ENCODE measurements at places on chromosomes 4 and X.

DNA sequence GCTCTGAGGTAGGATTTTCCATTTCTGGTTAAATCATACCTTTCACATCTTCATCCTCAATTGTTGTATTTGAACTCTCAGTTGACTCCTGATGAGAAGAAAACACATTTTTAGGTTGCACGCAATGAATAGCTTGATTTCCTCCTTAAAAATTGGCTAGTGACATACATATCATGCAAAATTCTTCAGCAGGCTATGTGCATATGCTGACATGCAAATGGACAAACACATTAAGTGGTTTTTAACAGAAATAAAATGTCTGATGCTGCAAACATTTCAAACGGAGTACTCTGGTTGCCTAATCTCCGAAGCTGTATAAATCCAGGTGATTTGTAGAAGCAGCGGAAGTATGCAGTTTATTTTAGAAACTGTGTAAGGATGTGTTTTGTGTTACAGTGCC is 261.1 kb downstream of the CAMK2D start:
- DNase-seq = no peak

- DNase-seq = no peak
Observed at GRCh38 chrX:37958525-37959211, 47.7 kb upstream of the SYTL5 start.

DNA sequence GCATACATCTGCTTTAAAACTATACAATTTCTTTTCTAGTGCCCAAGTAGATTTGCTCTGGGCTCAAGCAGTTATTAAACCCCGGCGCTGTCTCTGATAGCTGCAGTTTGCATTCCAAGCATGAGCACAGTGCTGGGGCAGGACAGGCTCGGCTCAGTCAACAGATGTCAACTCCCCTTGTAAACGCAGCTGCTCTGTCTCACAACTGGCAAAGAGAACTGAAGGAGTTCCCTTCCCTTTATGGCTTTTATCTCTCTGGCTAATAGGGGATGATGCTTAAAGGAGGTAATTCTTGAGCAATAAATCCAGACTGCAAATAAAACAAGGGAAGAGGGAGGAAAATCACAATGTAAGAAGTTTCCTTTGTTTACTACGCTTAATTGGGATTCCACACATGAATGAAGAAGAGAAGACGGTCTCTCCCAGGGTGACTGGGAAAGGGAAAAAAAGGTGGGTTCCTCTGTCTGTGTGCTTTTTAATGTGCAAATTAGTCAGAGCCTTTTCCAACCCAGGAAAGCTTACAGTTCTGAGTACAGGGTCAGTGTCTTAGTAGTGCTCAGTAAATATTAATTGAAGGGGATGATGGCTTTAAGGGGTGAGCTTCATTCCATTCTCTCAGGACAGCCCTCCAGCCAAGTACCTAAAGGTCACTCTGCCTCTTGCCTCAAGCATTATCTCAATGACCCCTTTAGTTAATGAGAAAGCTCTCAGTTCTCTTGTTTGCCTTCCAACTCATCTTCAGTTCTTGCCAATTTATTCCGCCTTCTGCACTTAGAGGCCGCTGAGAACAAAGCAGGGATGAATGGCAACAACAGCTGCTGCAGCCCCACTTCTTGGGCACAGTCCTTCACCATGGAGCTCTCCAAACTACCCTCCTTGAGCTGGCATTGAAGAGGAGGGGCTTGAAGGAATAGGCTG is 155.7 kb upstream of the JADE1 start:
- no peak for DNase-seq

DNA sequence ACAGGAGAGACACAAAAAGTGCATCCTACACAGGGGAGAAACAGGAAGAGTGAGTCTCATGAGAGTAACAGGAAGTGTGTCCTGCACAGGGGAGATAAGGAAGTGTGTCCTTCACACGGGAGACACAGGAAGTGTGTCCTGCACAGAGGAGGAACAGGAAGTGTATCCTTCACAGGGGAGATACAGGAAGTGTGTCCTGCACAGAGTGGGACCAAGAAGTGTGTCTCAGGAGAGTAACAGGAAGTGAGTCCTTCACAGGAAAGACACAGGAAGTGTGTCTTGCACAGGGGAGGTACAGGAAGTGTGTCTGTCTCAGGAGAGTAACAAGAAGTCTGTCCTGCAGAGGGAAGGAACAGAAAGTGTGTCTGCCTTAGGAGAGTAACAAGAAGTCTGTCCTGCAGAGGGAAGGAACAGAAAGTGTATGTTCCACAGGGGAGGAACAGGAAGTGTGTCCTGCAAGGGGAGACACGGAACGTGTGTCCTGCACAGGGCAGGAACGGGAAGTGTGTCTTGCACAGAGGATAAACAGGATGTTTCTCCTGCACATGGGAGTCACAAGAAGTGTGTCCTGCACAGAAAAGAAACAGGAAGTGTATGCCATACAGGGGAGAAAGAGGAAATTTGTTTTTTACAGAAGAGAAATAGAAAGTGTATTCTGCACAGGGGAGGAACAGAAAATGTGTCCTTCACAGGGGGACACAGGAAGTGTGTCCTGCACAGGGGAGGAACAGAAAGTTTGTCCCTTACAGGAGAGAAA is 102.0 kb downstream of the ARSF start:
- no peak for DNase-seq

DNA sequence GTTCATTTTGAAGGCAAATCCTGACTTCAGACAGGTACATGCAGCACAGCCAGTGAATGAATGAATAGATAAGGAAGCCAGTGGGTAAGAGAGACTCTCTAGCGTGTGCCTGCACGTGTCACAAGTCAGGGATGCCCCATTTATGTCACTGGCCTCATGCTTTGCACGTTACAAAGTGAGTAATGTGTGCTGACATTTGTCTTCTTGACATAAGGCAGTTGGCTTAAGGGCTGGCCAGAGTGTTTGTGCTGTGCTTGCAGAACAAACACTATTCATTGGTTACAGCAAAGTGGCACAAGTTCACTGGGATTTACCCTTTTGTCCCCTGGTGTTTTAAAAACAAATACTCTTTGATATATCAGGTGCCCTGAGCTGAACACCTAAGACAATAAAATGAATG is 55.9 kb downstream of the CRMP1 start:
- DNase-seq = no peak

GRCh38 chr4:20195071-20195885 is 56.4 kb upstream of the SLIT2 start:
- no peak for DNase-seq

GRCh38 chr4:45409536-45409935 is 683.2 kb upstream of the GNPDA2 start:
- DNase-seq = no peak

- no peak for DNase-seq
Observed at GRCh38 chr4:148415500-148415899, 26.7 kb downstream of the NR3C2 start.

All from stimulated activated CD8-positive, alpha-beta memory T cell treated with anti-CD3 and anti-CD28 coated beads, Interleukin-4, amount 100 ng/mL, for 24 hours (primary cell).